ENCODE measurements at places on chromosomes 3 and 15.

- no peak for DNase-seq
These were observed 15.9 kb downstream of the MYZAP start for GRCh38 chr15:57607570-57608000.

DNA sequence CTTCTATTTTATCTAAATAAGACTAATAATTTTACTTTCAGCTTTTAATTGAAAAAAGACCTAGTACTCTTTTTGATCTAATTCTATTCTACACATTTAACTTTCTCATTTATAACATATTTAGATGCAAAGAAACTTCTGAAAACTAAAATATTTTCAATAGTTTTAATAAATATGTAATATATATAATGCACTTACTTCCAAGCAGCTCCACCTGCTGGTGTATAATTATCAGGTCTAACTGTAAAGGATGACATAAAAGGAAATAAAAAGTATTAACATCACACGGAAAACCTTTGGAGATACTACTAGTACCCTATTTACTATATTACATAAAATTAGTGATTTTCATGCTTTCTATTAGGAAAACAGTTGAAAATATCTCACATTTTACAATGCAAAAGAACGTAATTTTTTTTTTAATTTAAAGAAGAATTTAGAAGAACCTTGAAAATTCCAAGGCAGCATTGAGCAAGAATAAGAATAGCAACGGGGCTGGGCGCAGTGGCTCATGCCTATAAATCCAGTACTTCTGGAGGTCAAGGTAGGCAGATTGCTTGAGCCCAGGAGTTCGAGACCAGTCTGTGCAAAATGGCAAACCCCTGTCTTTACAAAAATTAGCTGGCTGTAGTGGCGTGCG is 10.2 kb downstream of the PLSCR5 start:
- DNase-seq, result no peak

- no peak for DNase-seq
These were observed 102.2 kb downstream of the DAPK2 start for GRCh38 chr15:63943829-63944680.

DNA sequence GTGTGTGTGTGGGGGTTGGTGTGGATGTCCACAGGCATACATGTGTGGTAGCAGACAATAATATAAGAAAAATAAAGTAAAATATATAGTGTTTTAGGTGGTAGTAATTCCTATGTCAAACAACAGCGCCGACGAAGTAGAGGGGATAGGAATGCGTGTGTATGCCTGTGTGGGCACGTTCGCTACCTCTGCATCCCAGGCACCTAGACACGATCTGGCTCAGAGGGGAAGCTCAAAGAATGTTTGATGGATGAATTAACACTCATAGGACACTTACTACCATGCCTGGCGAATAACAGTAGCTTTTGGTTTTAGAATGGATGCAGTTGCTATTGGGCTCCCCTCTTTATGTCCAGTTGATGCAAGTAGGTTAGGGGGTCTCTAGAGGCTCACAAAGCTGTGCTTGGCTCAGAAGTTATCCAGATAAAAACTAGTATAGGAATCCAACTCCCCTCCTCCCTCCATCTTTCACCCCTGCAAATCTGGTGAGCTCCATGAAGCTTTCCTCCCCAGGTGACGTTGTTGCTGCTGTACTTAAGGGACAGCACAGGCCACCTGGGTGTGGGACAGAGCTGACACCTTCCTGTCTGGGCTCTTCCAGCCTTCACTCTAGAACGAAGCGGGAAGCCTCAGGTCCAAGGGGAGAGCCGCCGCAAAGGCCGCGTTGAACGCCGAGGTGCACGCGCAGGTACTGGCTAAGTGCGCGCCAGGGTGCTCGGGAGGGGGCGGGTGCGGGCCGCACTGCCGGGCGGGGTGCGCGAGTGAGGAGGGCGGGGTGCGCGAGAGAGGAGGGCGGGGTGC is 192.6 kb upstream of the LYSMD4 start:
- peak; percentile 48 for DNase-seq

DNA sequence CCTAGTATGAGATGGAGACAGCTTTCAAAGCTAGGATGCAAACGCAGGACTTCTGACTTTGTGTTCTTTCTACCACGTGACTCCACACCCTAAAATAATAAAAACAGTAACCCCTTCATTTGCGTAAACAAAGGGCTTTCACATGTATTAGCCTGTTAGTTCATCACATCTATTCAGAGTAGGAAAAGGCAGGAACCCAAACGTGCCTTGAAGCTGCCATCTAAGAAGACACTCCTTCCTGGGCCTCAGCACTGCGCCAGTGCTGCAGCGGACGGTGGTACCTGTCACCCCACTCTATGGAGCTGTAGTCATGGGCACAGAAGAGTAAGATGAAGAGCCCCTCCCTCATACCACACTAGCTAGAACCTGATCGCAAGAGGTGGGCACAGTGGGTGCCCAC is 34.3 kb downstream of the PLD1 start:
- DNase-seq, result no peak

- no peak for DNase-seq
These were observed 34.1 kb upstream of the FBLN2 start for GRCh38 chr3:13514639-13515435.

- DNase-seq, result peak; percentile 72
These were observed 1.5 kb downstream of the MSL2 start for GRCh38 chr3:136194409-136195257.

DNA sequence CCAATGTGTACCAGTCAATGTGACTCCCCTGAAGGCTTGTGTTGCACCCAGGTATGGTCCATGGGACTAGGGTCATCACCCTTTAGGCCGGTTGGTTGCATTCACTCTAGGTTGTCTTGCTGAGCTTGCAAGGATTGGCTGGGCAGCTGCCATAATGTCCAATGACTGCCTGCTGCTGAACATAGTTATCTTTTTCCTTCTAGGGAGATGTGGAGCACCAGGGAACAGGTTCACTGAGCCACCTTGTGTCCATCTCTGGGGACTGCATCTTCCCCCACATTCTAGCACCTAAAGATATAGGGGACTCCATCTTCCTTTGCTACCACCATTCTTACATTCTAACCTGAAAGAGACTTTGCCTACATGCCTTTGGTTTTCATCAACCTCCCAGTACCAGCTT is 580.4 kb upstream of the TBL1XR1 start:
- no peak for DNase-seq

GRCh38 chr3:52790337-52790736 is 4.3 kb upstream of the ITIH3 start:
- DNase-seq, result no peak

- no peak for DNase-seq
These were observed 56.8 kb downstream of the KAT2B start for GRCh38 chr3:20097015-20097414.

GRCh38 chr3:115790759-115791158 is 167.4 kb downstream of the GAP43 start:
- DNase-seq, result no peak

- DNase-seq, result no peak
These were observed 10.6 kb downstream of the TP63 start for GRCh38 chr3:189641776-189642175.

- no peak for DNase-seq
These were observed 180.1 kb downstream of the ATG7 start for GRCh38 chr3:11452312-11452711.

DNA sequence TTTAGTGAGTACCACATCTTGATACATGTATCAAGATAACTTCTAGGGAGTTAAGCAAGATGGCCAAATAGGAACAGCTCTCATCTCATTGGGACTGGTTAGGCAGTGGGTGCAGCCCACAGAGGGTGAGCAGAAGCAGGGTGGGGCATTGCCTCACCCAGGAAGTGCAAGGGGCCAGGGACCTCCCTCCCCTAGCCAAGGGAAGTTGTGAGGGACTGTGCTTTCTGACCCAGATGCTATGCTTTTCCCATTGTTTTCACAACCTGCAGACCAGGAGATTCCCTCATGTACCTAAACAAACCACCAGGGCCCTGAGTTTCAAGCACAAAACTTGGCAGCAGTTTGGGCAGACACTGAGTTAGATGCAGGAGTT is 665.0 kb upstream of the CBLB start:
- no peak for DNase-seq

GRCh38 chr3:148513096-148513543 is 184.6 kb upstream of the AGTR1 start:
- no peak for DNase-seq

DNA sequence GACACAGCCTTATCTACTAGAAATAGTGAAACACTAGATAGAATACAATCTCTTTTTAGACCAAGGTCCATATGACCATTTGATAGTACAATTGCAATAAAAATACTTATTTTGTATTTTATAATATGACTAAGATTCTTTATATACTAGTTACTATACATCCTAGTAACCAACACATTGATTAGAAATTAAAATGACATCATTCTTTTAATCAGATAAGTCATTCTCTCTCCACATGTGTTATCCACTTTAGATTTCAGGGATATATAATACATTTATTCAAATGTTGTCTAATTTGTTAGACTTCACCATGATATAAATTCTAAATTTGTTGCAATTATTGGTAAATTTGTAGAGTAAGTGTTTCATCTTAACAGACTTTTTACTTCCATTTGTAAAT is 276.2 kb upstream of the DPH6 start:
- no peak for DNase-seq
